ENCODE measurements at places on chromosomes 2 and 18.

GRCh38 chr2:159152128-159152778 is 134.2 kb downstream of the WDSUB1 start:
- no peak for DNase-seq

DNA sequence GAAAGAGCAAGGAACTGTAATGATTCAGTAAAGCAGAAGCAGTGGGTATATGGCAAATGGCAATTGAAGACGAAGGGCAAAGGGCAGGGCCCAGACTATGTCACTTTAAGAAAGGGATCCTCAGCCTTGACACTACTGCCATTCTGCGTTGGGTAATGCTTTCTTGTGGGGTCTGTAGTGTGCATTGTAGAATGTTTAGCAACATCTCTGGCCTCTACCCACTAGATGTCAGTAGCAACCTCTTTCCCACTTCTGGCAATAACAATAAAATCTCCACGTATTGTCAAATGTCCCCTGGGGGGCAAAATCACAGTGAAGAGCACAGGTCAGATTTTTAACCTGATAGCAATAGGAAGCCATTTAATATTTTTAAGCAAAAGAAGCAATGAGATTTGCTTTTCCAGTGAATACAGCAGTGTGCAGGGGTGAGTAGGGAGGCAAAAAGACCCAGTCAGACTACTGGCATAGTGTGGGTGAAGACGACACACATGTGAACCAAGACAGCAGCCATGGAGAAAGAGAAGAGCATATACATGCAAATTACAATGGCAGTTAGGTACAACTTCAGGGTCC is 209.5 kb downstream of the DYM start:
- no peak for DNase-seq

GRCh38 chr2:113225263-113226259 is 51.8 kb downstream of the PSD4 start:
- DNase-seq: no peak

GRCh38 chr2:121650315-121650930 is 1.2 kb upstream of the CLASP1 start:
- DNase-seq: no peak

- no peak for DNase-seq
Measured at GRCh38 chr18:37305066-37305465, 260.5 kb downstream of the CELF4 start.

DNA sequence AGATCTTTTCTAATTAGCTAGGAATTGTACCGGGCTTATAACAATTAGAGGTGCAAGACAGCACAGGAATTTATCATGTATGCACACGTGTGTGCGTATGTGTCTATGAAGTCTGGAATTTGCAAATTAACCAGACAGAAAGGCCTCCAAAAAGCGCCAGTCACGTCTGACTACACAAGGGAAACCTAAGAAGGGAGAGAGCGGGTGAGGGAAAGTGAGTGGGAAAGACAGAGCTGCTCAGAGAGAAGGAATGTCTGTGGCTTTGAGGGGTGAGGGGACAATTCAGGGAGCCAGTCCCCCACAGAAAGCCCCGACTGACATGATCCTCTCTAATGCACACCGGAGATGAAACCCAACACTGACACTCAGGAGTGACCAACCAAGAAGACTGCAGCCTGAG is 197.7 kb upstream of the SH3BP4 start:
- no peak for DNase-seq

GRCh38 chr18:34493099-34493544 is 217.0 kb upstream of the DTNA start:
- DNase-seq: no peak

DNA sequence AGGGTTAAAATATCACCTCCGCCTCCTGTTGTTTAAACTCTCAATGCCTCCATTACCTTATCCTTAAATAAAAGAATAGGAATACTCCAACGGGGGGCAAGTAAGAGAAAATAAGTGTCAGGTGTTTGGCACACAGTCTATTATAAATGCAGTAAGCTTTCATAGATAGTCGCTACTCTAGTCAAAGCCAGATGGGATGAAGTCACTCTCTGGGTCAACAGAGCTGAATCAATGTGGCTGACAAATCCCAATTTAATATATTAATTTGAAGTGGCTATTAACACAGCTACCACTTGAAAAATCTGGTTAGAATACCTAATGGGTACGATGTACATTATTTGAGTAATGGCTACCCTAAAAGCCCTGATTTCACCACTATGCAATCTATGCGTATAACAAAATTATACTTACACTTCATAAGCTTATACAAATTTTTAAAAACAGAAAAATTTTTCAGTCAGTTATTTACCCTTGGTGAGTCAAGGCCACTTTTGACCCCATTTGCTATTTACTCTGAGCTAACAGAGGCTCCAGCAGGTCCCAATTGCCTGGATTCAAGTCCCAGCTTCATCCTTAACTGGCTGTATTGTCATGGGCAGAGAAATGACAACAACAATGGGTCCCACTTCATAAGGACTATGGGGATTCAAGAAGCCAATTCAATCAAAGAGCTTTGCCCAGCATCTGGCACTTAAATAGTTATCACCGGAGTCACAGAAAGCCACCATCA is 167.5 kb upstream of the PID1 start:
- DNase-seq: no peak

- DNase-seq: no peak
Measured at GRCh38 chr18:55566456-55566935, 21.5 kb downstream of the TCF4 start.

DNA sequence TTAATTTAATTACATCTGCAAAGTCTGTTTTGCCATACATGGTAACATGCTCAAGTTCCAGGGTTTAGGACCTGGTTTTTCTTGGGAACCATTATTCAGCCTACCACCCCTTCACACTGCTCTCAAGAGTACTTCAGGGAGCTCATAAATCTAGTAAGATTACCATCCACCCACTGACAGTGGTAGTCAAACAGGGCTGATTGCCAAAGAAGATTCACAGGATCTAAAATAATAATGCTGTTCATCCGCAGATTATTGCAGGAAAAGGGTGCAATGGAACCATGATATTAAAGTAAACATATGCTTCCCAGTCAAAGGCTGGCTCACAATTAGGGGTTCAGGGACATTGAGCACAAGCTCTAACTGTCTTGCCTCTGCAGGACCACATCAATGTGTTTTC is 148.0 kb upstream of the CYRIA start:
- DNase-seq: no peak

DNA sequence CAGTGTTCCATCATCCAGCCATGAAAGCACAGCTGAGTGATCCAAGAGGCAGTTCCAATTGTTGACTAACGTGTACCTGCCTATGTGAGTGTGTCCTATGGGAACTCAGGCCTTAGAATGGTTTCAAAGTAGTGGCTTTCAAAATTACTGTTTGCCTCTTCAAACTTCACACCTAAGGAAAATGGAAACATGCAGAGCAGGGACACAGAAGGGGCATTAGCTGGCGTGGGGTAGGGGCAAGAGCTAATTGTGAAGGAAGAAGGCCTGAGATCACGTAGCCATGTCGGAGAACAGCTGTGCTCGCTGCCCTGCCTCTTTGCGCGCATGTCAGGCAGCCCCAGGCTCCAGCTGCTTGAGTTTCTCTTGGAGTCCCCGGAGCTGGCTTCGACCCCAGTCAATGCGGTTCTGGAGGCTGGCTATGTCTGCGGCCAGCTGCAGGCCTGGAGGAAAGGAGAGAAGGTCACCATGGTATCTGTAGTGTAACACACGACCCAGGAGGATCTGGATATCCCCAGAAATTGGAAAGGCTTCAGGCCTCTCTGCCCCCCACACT is 3.8 kb upstream of the IMP4 start:
- DNase-seq: no peak

DNA sequence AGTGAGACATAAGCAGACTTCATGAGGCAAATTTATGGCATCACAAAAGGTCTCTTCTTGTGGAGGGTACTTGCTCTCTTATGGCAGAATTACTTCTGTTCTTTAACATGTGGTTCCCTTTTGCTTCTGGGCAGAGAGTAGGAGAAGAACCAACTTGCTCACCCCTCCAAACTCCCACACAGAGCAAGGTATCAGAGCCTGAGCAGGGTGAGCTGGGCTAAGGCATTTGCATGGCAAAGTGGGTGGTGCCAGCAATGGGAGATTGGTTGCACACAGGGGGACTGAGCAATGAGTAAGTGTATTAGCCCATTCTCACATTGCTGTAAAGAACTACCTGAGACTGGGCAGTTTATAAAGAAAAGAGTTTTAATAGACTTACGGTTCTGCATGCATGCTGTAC is 64.2 kb upstream of the ITGB6 start:
- DNase-seq: no peak

DNA sequence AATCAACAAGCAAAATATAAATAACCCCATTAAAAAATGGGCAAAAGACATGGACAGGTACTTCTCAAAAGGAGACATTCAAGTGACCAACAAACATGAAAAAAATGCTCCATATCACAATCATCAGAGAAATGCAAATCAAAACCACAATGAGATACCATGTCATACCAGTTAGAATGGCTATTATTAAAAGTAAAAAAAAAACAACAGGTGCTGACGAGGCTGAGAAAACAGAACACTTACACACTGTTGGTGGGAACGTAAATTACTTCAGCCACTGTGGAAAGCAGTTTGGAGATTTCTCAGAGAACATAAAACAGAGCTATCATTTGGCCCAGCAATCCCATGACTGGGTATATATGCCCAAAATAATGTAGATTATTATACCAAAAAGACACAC is 69.1 kb downstream of the CWC22 start:
- no peak for DNase-seq

DNA sequence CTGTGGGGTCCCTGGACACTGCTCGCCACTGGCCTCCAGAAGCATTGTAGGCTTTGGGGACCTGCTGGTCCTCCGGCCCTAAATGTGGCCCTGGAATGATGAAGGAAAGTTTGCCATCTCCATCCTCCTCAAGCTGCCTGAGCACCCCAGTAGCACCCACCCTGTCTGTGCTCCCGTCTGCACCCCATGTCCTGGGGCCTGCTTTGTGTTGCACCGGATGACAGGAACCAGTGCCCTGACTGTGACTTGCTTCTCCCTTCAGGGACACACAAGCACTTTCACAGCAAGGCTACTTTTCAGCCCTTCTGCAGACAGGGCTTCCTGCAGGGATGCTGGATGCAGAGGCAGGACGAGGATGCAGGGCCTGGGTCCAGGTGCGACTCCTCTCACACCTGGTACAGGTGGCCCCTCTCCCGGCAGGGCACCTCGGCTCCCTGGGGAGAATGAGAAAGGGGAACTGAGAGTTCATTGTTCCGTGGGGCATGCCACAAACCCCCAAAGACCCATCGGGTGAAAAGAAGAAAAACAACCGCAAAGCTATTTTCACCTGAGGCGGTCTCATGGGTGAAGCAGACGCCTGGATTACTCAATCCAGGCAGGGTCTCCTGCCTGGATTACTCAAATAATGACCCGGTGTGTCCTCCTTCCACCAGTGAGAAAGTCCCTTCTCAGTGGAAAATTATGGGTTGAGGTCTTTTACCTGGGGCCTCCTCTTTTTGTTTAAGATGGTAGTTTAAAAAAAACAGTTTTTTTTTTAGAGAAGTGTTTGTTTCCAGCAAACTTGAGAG is 74.9 kb downstream of the LONRF2 start:
- no peak for DNase-seq

DNA sequence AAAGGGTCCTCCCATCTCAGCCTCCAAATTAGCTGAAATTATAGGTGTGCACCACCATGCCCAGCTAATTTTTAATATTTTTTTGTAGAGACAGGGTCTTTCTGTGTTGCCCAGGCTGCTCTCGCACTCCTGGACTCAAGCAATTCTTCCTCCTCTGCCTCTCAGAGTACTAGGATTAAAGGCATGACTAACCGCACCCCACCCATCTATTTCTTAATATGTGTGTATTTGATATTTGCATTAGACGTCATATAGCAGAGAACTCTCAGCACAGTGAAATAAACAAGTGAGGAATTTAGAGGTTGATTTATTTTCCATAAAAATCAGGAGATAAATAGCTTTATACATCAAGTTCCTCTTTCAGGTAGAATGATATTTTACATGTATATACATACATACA is 213.5 kb downstream of the FSIP2 start:
- no peak for DNase-seq

DNA sequence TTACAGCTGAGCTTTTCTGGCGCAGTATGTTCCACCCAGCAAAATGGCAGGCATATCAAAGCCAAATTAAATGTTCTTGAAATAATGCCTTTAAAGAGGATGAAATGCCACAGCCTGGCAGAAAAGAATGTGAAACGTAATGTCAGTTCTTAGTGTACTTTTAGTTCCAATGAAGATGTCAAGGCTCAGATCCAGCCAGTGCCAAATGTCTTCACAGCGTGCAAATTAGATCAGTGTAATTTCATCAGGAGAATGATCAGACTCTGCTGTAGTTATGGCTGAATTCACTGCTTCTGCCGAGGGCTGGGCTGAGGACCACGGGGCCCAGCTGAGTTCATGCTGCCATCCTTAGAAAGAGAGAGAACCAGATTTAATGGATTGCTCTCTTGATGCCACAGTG is 78.7 kb upstream of the ITGA4 start:
- DNase-seq: no peak

- no peak for DNase-seq
Measured at GRCh38 chr2:203662951-203663350, 43.5 kb upstream of the CD28 start.

DNA sequence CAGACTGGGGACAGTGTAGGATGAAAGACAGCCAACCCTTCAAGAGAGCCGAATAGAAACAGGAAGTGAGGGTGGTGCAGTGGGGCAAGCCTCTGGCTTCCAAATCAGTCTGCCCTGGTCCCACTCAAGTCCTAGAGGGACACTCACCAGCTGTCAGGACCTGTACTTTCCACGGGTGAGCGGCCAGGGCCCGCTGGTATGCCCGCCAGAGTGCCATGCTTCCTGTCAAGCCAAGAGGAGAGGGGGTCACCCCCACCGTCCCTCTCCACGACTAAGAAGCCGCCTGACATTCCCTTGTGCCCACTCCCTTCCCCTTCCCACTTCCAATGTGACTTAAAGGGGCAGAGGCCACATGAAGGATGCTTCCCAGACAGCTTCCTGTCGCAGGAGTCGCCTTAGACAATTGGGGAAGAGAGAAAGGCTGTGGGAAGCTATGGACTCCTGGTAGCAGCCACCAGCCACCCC is 564 bp downstream of the MPV17 start:
- no peak for DNase-seq

GRCh38 chr18:80200932-80201672 is 46.2 kb downstream of the PARD6G start:
- no peak for DNase-seq

- DNase-seq: no peak
Measured at GRCh38 chr2:17877811-17878280, 621 bp upstream of the KCNS3 start.

GRCh38 chr2:221680548-221680947 is 108.4 kb upstream of the EPHA4 start:
- DNase-seq: no peak

- DNase-seq: no peak
Measured at GRCh38 chr18:23143016-23143814, 7.9 kb downstream of the CABLES1 start.

GRCh38 chr18:30987467-30988241 is 54.9 kb downstream of the DSC3 start:
- DNase-seq: no peak

- DNase-seq: no peak
Measured at GRCh38 chr2:177161741-177162460, 50.7 kb upstream of the HNRNPA3 start.

GRCh38 chr18:24246143-24246542 is 107.3 kb downstream of the CABYR start:
- no peak for DNase-seq

All from activated CD8-positive, alpha-beta memory T cell treated with anti-CD3 and anti-CD28 coated beads, Interleukin-2, amount 50 U/mL, for 4 hours (primary cell).